ENCODE measurements at places on chromosomes 1 and 21. TPM values are rescaled to one million over a fixed set of nuclear protein-coding genes. Genes with fewer than 3 reads are reported as not detected.

The AMY1C gene
- polyA plus RNA-seq: not detected

The PGLYRP4 gene
- not detected for polyA plus RNA-seq

The RUSC1 gene
- polyA plus RNA-seq: 20.4 TPM

The HSD3B2 gene
- polyA plus RNA-seq: 0.04 TPM

The RPE65 gene
- not detected for polyA plus RNA-seq

The CNTN2 gene
- not detected for polyA plus RNA-seq

The PIK3R3 gene
- 0.31 TPM for polyA plus RNA-seq

The CTBS gene
- polyA plus RNA-seq: 12.4 TPM

The TNFAIP8L2 gene
- not detected for polyA plus RNA-seq

The B3GALT5 gene
- 0.03 TPM for polyA plus RNA-seq

The MROH7 gene
- polyA plus RNA-seq: 0.09 TPM

The EDARADD gene
- polyA plus RNA-seq: 0.03 TPM

The ERICH3 gene
- 0.01 TPM for polyA plus RNA-seq

The FAM229A gene
- 17.6 TPM for polyA plus RNA-seq

The TRIM33 gene
- 35.5 TPM for polyA plus RNA-seq

The GPR25 gene
- polyA plus RNA-seq: not detected

The DEPDC1 gene
- polyA plus RNA-seq: 3.0 TPM

The NBPF14 gene
- 5.7 TPM for polyA plus RNA-seq

The C8B gene
- polyA plus RNA-seq: 21.1 TPM

The SOX13 gene
- 19.0 TPM for polyA plus RNA-seq

The ZBTB21 gene
- 2.5 TPM for polyA plus RNA-seq

The EXO1 gene
- polyA plus RNA-seq: 1.6 TPM

The CTTNBP2NL gene
- polyA plus RNA-seq: 3.0 TPM

The FCRL6 gene
- polyA plus RNA-seq: not detected

All from HepG2 (cell line).